Activated T-cell treated with anti-CD3 and anti-CD28 coated beads, Interleukin-2, amount 50 U/mL, for 4 hours (primary cell): ENCODE measurements at places on chromosomes 1 and 21. TPM values are rescaled to one million over a fixed set of nuclear protein-coding genes. Genes with fewer than 3 reads are reported as not detected.

Gene RGS13
- total RNA-seq: not detected

Gene DNAJC28
- total RNA-seq: not detected

Gene CD1E
- total RNA-seq: not detected

Gene TDRD5
- total RNA-seq: not detected

Gene CELA3B
- 3.6 TPM for total RNA-seq

Gene ST6GALNAC3
- total RNA-seq: 0.53 TPM

Gene SMCP
- total RNA-seq: not detected

Gene NOS1AP
- total RNA-seq: 0.13 TPM

Gene C1orf94
- total RNA-seq: not detected

Gene TSPAN2
- 0.30 TPM for total RNA-seq

Gene LINGO4
- total RNA-seq: 0.08 TPM
